PC-9 (cell line): ENCODE measurements at places on chromosomes 12 and 14. TPM values are rescaled to one million over a fixed set of nuclear protein-coding genes. Genes with fewer than 3 reads are reported as not detected.
A peak's percentile ranks its signal among the peaks of the same experiment; 100 is the strongest.

The ACSS3 gene
- 8.5 and 9.4 TPM in 2 replicates for total RNA-seq

- no peak for DNase-seq
Measured at GRCh38 chr14:37062191-37062803, 110.1 kb downstream of the SLC25A21 start.

GRCh38 chr12:18320036-18320617 is 58.8 kb downstream of the PIK3C2G start:
- DNase-seq = peak; percentile 50

GRCh38 chr14:65229748-65230728 is 127.7 kb upstream of the MAX start:
- peak; percentile 59 for DNase-seq

DNA sequence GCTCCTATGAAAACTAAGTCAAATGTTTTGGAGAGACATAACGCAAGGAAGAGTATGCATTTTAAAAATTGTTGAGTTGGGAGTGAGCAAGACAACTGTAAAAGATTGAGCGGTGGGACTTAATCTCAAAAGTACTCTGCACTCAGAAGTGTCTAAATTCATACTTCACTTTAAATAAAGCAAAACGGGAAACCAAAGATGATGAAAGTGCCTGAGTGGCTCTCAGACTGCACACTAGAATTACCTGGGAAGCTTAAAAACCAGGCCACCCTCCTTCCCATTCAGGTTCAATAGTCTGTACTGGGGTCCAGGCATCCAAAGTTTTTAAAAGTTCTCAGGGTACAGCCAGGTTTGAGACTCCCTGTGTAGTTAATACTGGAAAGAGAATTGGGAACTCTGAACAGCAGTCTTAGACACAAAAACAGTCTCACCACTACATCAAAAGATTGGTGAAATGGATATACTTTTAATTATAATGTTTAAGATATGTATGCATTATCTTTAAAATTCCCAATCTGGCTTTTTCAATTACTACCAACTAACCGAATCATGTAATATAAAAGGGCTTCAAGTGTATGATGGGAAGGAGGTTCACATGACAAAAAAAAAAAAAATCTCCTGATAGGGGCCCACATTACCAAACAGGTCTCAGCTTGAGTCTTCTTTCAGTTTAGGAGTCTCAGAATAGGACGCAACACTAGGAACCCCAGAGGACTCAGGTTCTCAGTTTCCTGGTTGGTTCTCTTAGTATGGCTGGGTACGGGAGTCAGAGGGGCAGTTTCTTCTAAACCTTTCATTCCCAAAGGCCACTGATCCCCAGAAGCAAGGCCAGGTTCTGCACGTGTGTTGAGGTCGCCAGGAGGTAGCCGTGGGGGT is 1.0 kb downstream of the HOMEZ start:
- DNase-seq = no peak

- no peak for DNase-seq
Measured at GRCh38 chr12:82009524-82009923, 250.4 kb upstream of the PPFIA2 start.

DNA sequence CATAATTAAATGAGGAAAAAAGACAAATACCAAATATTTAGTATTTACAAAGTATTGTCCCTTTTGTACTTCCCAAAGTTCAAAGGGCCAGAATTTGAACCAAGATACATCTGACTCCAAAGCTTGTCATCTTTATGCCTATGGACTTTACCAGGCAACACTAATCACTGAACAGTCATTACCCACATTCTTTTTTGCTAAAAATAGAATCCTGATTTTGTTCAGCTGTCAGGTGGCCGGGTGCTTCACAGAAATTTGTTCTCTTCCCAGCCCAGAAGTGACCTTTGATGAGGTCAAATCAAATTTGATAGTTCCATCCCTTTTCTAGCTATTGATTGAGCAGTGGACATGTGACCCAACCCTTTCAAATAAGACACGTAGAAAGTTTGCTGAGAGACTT is 121.6 kb downstream of the LLPH start:
- DNase-seq = no peak

DNA sequence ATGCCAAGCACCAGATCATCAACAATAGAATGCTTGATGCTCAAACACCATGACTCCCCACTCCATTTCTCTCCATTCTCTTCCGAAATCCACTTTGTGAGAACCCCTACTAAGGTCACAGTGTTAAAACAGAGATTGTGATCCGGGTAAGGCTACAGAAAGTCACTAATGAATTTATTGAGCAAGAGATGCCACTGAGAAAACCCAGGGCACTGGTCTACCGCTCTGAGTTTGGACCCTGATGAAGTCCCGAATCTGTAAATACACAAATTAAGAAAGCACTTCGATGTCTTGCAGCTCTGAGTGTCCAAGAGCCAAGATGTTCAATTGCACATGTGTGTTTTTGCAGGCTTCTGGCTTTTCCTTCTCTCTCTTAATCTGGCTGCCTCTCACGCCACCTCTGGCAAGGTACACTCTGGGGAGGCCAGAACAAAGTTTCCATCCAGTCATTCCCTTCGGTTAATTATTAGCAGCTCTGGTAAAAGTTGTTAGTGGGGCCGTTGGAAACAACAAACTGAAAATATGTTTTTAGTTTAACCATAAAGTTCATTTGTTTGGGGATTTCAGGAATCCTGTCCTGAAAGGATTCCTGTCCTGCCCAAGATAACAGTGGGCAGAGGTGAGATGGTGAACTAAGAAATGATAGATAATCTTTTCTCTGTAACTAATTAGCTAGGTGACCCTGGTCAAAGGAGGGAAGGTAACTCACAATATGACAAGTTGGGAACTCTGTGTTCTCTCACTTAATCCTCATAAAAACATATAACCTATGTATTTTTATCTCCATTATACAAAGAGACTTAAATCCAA is 75.4 kb downstream of the BTG1 start:
- DNase-seq = no peak

DNA sequence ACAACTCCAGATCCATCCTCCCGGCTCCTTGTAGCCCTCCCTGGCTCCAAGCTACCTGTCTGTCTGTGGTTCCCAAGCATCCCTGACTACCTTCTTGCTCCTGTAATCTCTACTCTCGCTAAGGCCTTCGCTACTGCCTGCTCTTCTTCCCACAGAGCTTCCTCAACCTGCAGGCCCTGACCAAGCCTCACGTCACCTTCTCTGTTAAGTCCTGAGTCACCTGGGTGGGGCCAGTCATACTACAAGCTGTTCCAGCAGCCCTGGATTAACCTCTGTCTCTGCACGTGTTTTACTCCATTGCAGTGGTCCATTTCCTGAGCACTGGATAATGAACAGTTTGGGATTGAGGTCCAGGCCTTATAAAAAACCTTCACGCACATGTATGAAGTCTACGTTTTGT is 770.7 kb downstream of the BCL11B start:
- DNase-seq = no peak

- no peak for DNase-seq
Measured at GRCh38 chr12:88778064-88778463, 197.8 kb upstream of the KITLG start.

- DNase-seq = no peak
Measured at GRCh38 chr14:92481386-92481785, 32.2 kb upstream of the RIN3 start.
